ENCODE measurements at places on chromosomes 11 and 22.
A peak's percentile ranks its signal among the peaks of the same experiment; 100 is the strongest.

DNA sequence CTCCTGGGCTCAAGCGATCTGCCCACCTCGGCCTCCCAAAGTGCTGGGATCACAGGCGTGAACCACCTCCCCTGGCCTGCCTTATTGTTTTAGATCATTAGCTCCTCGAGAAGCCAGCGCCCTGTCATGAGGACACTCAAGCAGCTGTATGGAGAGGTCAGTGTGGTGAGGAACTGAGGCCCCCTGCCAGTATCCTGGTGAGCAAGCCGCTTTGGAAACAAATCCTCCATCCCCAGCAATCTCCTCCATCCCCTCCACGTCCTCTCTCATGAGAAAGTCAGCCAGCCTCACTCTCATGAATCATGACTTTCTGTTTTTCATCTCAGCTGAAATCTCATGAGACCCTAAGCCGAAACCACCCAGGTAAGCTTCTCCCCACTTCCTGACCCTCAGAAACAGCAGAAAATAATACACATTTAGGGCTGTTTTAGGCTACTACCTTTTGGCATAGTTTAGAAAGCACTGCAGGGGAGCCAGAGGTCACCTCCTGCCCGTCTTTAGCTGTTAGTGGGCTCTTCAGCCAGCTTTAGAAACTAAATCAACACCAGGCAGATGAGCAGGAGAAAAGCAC is 56.0 kb downstream of the CTTN start:
- DNase-seq, result no peak

- peak; percentile 29 for DNase-seq
These were observed 261.5 kb downstream of the BRD1 start for GRCh38 chr22:49566141-49566541.

DNA sequence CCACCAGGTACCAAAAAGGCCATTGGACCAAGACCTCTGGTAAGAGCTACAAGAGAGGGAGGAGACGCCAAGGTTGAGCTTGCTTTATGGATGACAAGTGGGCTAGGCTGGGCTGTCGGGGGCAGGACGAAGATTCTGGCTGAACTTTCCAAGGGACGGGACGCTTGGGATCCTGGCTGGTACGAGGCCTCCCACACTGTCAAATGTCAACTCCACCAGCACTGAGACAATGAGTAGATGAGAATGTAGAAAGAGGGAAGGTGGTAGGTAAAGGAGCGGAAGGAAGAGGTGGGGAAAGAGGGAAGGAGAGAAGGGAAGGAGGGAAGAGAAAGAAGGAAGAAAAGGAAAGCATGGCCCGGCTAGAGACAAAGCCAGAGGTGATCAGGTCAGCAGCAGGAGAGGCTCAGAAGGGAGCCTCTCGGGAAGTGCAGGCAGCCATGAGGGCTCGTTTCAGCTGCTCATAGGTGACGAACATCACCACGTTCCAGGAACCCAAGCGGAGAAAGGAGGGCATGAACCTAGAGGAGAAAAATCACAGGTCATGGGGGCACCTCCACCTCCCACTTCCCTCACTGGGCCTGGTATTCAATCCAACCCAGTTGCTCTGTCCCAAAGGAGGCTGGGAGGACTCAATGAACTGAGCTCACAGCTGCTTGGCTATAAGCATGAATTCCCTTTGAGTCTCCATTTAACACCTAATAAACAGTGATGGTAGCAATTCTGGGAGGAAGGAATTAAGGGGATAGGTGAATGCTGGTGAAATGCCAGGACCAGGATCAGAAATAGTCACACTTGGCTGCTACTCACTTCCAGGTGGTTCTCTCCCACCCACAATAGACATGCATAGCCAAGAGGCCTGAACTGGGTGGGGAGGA is 7.8 kb downstream of the UCP2 start:
- no peak for DNase-seq

DNA sequence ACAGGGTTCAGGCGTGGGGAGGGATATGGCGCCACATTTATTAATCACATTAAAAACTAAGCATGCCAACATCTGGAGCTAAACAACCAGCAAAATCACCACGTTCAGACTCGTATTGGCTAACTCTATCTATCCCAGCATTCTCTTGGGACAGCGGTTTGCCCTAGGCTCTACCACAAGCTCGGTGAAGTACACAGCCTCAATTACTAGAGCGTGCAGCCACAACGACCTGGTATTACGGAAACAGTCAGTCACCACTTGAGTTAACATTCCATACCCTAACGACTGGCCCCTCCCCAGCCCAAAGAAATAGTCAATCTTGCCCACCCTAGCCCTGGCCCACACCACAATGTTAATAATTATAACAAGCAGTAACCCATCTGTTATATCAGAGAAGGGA is 32.1 kb downstream of the APOL5 start:
- DNase-seq, result peak; percentile 72

DNA sequence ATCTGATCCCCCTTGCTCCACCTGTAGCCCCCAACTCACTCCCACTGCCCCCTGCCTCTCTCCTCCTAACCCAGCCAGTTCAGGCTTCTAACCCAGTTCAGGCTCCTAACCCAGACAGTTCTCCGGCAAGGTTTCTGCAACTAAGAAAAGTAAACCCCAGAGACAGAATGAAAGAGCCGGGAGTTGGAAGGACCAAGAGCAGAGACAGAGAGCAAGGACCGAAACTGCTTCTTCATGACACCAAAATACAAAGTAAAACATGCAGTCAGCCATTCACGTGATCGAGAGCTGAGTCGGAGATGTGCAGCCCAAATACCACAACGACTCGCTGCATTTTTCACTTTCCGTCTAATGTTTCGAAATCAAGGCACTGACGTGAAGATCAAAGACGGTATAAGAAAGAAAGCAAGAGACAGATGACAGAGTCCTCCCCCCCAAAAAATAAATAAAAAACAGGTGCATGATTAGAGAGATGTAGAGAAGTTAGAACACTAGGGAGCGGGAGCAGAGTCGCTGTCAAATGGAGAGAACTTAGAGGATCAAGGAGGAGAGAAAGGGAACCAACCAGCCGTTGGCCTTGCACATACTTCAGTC is 884 bp downstream of the IL10RA start:
- peak; percentile 48 for DNase-seq

DNA sequence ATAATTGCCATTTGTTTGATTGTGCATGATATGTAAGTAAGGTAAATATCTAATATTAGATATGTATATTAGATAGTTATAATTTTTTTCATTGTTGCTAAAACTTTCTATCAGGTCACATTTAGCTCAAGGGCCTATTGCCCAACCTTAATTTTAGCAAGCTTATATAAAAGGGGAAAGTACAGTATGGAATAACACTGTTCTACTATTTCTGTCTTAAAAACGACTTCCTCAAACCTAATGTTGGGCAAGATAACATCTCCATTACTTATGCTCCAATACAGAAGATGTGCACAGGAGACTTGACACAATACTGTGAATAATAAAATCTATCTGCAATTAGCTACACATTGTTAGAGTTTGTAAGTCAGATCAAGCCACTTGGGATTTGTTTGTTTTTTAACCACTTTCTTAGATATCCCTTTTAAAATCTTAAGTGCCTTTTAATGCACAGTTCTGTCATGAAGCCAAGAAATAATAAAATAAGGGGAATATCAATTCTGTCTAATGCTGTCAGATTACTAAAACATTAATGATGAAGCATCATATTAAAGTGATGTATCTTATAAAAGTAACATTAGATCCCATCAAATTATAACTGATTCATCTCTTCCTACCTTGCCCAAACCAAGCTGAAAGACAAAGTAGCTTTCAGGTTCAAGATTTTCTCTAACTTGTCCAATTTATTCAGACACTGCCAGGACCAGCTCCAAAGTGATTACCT is 98.1 kb downstream of the SIK3 start:
- DNase-seq, result no peak

- no peak for DNase-seq
These were observed 12.7 kb upstream of the FOLR1 start for GRCh38 chr11:72179049-72179803.

GRCh38 chr22:49825436-49825835 is 2.2 kb downstream of the BRD1 start:
- DNase-seq, result no peak
